ENCODE measurements at places on chromosomes 5 and 9.

DNA sequence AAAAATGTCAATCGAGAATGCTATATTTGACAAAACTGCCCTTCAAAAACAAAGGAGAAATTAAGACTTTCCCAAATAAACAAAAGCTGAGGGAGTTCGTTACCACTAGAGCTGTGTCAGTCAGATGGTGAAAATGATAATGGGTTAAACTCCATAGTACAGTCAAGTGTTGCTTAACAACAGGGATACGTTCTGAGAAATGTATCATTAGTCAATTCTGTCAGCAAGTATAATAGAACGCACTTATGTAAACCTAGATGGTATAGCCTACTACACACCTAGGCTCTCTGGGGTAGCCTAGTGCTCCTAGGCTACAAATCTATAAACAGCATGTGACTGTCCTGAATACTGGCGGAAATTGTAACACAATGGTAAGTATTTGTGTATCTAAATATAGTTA is 138.7 kb downstream of the DRD1 start:
- DNase-seq, result no peak

DNA sequence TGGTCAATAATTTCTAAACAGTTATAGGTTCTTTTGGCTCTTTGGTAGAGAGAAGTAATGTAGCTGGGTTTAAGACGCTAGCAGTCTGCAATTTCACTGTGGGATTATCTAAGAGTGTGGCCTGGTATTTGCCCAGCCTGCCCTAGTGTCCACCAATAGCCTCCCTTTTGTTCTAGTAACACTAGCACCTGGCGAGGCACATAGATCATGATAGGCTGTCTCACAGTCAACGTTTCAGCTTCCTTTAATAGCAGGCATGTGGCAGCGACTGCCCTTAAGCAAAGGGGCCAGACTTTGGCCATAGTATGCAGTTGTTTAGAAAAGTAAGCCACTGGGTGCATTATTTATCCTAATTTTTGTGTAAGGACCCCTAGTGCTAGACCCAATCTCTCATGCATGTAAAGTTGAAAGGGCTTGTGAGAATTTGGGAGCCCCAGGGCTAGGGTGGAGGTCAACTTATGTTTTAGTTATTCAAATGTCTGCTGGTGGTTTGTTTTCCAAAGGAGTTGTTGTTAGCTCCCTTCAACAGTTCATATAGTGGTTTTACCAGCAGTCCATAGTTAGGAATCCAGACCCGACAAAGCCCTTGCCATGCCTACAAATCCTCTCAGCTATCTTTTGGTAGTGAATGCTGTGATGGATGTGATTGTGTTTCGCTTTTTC is 274.3 kb downstream of the HTR1A start:
- no peak for DNase-seq

DNA sequence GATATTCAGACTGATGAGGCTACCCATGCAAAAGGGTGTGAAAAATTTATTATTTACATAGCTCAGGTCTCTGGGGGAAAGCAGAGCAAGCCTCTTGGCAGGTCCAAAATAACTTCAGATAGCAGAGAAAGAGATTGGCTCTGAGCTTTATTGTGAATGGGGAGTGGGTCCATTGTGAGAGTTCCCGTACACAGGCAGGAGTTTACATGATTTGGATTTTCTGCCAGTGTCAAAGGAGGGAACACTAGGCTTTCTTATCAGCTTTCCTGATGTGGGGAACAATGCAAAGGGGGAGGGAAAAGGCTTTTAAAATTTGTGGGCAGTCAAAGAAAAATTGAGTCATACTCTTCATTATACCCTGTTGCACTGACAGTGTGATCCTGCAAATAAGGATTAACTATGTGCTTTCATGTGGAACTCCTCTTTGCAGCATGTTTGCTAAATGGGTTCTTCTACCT is 615.0 kb upstream of the RIOK2 start:
- DNase-seq, result peak; percentile 59

GRCh38 chr9:79572032-79572607 is 355 bp downstream of the TLE4 start:
- no peak for DNase-seq
